ENCODE measurements at places on chromosomes 11 and 22.
A peak's percentile ranks its signal among the peaks of the same experiment; 100 is the strongest.

DNA sequence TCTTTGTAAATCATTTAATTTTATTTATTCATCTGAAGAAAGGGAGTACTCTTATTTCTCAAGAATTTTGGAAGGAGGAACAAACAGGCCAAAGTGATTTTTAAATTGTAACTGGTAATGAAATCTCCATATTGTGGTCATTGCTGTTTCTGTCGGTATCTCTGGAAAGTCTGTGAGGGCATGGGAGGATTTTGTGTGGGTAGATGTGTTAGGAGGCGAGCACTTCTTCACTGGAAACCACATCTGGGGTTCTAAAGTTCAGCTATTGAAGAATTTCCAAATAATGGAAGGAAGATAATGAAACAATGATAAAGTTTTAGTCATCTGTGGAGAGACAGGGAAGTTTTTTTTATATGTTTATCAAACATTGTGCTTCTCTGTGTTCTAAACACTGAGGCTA lies 6.6 kb downstream of the TRIM34 start:
- no peak for DNase-seq

DNA sequence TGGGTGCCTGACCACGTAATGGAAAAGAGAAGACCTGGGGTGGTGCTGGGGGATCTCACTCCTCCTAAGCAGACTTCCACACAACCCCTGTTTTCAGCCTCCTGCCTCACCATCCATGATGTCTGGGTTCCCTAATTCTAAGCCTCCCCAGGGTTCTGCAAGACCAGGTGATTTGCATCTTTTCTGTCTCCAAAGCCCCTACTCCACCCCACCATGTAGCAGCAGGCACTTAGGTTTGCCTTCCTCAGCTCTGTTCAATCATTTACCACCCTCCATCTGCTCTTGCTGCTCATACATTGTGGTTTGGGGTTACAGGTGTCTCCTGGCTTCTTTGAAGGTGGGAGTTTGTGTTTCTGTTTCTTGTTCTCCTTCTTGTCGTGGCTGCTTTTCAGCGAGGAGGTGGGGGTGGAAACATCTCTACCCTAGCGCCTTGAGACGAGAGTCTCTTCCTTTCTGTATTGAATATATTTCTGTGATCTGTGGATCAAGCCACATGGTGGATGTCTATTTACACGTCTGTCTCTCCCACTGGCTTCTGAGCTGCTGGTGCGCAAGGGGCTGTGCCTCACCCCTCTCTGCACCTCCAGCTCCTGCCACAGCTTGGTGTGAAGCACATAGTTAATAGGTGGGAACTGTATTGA lies 6.6 kb upstream of the SSTR3 start:
- DNase-seq, result no peak

- peak; percentile 67 for DNase-seq
Measured at GRCh38 chr22:42717197-42717928, 3.3 kb downstream of the A4GALT start.

DNA sequence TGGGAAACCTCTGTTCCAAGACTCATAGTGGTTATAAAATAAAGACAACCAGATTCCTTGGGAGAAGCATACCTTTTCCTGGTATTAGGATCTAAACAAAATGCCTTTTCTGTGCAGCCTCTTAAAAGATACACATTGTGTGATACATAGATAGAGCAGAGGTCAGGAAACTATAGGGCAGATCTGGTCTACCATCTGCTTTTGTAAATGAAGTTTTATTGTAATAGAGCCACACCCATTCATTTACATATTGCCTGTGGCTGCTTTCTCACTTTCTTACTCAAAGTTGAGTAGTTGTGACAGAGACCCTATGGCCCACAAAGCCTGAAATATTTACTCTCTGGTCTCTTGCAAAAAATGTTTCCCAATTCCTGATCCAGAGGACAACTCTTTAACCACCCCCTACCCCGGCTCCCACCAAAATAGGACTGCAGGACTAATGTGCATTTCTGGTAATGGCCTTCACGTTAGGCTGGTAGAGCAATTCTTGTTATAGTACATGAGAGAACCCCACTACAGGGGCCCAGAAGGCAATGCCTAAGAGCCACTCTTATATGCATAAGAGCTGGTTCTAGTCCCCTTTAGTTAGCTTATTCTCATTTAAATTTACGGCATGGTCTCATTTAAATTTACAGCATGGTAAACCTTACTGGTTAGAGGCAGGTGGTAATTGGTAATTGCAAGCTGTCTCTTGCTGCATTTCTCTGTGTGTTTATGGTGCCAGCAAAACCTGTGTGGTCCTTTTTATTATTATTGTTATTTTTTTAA lies 76.8 kb upstream of the YWHAH start:
- no peak for DNase-seq

DNA sequence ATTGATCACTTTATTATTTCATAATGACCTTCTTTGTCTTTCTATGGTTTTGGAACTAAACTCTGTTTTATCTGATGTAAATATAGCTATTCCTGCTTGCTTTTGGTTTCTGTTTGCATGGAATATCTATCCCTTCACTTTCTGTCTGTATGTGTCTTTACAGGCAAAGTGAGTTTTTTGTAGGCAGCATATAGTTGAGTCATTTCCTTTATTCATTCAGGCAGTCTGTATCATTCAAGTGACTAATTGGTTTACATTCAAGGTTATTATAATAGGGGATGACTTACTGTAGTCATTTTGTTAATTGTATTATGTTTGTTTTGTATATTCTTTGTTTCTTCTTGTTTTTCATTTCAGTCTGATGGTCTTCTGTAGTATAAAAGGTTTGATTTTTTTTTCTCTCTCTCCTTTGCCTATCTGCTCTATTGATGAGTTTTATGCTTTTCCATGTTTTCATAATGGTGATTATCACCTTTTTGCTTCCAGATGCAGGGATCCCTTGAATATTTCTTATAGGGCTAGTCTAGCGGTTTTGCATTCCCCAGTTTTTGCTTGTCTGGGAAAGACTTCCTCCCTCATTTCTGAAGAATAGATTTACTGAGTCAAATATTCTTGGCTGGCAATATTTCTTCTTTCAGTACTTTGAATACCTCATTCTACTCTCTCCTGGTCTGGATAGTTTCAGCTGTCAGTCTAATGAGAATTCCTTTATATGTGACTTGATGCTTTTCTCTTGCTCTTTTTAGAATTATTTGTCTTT lies 50.4 kb downstream of the GDPD4 start:
- no peak for DNase-seq

DNA sequence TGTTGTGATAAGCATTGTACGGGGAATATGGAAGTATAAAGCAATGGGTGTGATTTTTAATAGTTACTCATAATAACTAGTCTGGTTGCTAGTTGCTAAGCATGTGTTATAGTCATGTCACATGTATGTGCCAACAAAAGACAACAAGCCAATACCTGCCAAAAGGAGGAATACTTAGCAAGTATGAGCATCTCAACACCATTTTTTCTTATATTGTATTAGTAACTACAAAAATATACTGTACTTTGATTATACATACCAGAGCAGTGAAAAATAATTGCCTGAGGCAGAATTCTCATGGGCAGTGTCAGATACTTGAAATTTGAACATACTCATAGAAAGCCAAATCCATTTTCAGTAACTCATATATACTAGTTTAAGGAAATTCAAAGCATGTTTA lies 62.4 kb upstream of the ALKBH3 start:
- no peak for DNase-seq

DNA sequence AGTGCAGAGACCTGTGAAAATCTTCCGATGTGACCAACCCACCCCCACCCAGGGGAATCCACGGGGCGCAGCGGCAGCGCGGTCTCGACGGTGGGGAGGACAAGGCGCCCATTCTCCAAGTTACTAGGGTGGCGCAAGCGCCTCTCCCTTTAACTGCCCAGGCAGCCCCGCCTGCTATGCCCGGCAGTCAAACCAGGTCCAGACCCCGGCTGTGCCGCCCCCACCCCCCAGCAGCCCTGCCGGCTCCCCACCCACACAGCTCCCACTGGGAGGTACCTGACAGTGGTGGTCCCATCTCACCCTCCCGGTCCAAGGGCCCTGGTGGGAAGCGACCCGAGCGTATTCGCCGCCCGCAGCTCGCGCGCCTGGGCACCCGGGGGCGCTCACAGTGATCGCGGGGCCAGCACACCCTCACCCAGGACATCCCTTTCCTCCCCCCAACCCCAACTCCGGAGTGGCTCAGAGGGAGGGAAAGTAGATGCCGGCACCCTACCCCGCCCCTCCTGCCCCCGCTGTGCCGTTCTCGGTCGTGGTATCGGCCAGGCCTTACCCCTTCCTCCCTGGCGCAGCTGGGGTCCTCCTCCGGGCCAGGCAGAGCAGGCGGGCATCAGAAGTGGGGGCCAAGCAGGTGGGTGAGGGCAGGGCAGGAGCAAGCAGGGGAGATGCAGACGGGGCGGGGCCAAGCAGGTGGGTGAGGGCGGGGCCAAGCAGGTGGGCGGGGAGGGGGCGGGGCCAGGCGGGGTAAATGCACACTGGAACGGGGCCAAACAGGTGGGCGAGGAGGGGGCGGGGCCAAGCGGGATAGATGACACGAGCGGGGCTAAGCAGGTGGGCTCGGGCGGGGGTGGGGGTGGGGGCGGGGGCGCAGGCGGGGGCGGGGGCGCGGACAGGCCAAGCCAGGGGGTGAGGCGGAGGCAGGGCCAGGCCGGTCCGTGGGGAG lies at the start of gene TRPM5:
TRPM5 (minus strand) TSS at position 634 of the 940 bp plus-strand sequence. CDS start 21,478 bp downstream, outside the sequence.
- peak; percentile 70 for DNase-seq

GRCh38 chr11:65744026-65744698 lies 23.6 kb upstream of the RNASEH2C start:
- peak; percentile 68 for DNase-seq

DNA sequence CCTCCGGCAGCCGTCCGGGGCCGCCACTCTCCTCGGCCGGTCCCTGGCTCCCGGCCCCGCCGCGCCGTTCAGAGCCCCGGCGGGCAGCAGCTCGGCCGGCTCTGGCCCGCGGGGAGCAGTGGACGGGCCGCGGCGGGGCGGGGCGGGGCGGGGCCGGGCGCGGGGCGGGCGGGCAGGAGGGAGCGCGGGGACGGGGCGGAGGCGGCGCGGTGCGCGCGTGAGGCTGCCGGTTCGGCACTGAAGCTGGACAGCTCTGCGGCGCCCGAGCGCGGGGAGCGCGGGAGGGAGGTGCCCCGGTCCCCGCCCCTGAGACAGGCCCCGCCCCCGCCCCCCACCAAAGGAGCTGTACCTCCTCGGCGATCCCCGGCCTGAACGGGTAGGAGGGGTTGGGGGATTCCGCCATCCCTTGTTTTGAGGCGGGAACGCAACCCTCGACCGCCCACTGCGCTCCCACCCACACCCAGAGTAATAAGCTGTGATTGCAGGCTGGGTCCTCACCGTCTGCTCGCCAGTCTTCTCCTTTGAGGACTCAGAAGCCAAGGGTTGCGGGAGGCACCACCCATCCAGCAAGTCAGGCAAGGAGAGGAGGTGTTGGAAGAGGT lies at the start of gene DRD2:
DRD2 (minus strand) TSS at position 239 of the 602 bp plus-strand sequence. CDS start 50,747 bp downstream, outside the sequence.
- no peak for DNase-seq

DNA sequence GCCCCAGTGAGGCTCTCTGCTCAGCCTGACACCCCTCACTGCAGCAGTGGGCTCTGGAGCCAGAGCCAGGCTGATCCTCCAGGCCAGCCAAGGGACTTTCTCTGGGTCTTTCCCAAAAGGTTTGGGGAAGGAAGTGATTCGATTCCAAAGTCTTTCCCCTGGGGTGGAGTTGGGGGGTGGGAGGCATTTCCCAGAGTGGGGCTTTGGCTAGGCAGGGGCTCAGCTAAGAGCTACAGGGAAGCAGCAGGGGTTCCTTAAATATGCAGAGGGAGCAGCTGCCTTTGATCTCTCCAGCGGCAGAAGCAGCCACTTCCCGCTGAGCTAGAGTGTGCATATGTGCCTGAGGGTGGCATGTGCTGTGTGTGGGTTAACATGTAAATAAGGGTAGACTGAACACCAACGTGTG lies 192.9 kb downstream of the INSC start:
- no peak for DNase-seq
